ENCODE measurements at places on chromosomes 11 and 22.

DNA sequence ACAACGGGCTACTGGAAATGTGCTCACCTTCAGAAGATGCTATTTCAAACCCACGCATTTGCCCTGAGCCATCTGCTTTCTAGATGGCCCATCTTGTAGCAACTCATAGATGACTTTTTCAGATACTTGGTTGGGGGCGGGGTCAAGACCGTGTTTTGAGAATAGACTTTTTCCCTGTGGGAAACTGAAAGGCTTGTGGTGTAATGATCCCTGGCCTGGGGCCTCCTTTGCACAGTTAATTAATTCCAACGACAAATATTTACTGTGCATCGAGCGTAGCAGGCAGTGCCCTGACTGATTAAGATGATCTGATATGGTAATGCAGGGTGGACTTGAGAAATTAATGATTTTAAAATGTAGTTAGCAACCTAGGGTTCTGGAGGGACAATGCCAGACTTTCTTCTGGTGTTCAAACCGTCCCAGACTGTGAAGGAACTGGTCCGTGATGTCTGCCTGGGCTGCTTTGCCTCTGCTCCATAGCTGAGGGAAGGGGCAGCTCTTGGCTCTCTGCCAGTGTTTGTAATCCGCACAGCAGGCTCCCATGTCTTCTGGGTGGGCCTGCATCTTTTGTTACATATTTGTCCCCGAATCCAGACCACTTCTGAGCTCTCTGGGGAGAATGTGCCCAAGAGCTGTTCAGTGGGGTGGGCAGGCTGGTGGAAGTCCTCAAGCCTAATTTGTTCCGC, 84.8 kb downstream of the ADAMTS15 start:
- peak; percentile 14 for DNase-seq

DNA sequence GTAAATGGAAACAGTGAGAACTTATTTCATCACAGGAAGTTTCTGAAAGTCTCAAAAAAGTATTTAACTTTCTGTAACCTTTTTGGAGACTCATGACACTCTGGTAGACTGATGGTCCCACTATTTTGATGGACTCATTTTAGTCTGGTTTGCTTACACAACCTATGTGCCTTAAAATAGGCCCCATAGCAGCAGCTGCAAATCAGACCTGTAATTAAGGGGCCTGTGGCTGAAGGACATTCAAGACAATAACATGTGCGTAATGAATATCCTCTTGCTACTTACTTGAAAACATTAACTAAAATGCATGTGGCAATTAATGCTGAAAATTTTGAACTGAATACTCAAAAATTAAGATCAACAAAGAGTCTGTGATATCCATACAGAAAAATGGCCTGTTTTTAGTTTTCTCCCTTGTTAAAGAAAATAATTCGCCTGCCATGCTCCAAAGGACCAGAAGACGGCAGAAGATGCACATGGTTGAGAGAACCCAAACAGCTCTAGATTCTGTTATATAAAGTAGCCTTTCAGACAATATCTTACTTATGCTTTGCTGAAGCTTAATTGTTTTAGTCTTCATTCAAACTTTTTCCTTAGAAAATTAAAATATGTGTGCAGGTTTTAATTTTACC, 568.5 kb downstream of the KCNA4 start:
- DNase-seq, result peak; percentile 13

DNA sequence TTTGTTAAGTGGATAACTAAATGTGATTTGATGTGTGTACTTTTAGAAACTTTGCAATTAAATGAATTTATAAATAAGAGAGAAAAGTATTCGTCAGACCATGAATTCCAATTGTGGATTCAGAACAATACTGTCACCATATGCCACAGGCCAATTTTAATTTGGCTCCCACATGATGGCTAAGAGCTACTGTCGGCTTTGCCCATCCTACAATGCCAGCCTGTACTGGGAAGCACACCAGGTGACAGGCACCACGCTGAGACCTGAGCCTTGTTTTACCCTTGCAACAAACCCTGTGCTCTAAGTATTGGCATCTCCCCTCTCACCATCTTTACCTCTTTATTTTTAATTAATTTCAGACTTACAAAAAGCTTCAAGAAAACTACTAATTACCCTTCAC, 14.0 kb downstream of the RAB30 start:
- no peak for DNase-seq

DNA sequence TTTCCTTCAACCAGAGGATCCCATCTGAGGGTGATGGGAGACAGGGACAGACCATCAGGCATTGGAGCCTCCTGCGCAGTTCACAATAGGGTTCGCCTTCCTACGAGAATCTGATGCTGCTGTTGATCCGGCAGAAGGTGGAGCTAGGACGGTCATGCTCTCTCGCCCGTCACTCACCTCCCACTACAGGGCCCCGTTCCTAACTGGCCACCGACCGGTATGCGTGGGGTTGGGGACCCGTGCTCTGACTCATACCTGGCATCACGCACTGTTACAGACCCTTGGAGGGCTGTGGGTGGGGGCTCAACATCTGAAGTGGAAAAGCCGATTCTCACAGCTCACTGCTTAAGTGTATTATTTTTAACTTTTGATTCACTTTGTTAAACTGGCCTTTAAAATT, 402.3 kb downstream of the BRD1 start:
- DNase-seq, result no peak

DNA sequence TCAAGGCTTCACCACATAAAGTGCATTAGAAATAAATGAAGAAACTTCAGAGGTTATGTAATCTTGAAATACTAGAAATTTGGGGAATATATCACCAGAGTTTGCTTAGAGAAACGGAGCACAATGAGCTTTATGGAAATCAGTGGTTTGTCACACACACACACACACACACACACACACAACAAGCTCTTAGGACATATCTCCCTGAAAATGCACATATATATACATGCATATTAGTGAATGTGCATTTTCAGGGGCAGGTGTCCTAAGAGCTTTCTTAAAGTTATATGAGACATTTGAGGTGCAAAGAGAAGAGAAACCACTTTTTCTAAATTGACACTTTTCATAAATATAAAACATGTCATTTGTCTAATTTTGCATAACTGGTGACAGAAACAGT, 93.7 kb upstream of the CARD18 start:
- DNase-seq, result no peak

DNA sequence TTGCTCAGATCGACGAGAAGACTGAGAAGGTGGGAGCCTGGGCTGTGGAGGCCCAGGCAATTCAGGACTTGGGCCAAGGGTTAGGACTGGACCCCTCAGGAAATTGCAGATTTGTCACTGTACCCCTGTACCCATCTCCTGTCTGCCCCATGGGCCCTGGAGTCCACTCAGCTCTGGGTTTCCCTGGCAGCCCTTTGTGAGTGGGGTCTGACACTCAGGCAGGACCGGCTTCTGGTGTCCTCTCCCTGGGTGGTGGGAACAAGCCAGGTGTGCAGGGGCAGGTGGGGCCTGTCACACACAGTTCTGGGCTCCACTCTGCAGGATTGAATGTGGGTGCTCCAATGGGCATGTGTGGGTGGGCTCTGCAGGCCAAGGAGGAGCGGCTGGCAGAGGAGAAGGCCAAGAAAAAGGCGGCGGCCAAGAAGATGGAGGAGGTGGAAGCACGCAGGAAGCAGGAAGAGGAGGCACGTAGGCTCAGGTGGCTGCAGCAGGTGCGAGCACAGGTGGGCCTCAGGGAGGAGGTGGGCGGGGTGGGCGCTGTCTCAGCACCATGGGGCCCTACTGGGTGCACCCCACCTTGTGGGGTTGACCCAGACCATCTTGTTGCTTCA, 21.6 kb downstream of the INCENP start:
- DNase-seq, result no peak

GRCh38 chr22:45317551-45318167, 7.9 kb downstream of the FAM118A start:
- DNase-seq, result peak; percentile 69

GRCh38 chr22:25478528-25478927, 85.9 kb upstream of the GRK3 start:
- DNase-seq, result no peak

- DNase-seq, result no peak
Observed at GRCh38 chr11:59706518-59707285, 6.9 kb downstream of the OR10V1 start.

- no peak for DNase-seq
Observed at GRCh38 chr11:79249295-79249993, 191.4 kb downstream of the TENM4 start.

GRCh38 chr22:41891407-41891806, 23.5 kb downstream of the SHISA8 start:
- no peak for DNase-seq

- peak; percentile 33 for DNase-seq
Observed at GRCh38 chr22:38305471-38306448, 11.5 kb downstream of the CSNK1E start.

DNA sequence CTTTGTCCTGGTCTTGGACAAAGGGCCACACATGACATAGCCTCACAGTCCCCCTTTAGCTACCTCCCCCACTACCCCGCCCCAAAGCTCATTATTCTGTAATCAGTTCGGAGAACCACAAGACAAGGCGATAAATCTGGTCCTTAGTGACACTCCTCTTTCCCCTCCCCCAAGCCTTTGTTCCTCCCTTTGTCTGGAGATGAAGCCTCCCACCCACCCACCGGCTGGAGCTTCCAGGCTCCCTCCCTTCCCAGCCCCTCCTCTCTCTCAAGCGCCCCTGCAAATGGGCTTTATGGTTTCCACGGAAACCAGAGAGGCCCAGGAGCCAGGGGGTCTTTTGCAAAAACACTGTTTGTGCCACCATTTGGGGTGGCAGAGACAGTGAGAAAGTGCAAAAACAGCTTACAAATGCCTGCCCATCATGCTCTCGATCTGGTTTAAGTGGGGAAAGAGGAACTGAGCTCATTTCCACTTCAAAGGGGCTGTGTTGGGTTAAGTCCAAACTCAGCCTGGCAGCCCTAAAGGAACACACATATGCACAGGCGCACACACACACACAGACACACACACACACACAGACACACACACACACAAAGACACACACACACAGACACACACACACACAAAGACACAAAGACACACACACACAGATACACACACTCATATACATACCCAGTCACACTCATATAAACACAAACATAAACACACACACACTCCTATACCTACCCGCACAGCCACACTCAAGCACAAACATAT, 23.5 kb downstream of the APLNR start:
- no peak for DNase-seq

GRCh38 chr11:122764371-122765090, 73.8 kb upstream of the CRTAM start:
- no peak for DNase-seq

GRCh38 chr11:104892723-104893511, 5.3 kb downstream of the CASP12 start:
- DNase-seq, result no peak

DNA sequence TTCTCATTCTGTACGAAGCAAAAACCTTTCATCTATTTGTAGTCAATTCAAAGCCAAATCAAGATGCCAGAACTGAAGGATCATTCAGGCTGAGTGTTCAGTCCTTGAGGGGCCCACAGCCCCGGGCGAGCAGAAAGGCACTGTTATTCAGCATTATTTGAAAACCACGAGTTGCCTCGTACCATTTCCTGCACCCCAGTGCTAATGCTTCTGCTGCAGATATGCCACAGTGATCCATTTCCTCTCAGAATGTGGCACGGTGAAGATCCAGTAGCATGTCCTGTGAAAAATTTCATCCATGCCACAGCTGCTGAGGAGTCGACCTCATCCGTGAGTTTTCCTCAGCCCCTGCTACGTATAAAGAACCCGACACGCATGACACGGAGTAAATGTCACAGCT, 85.4 kb downstream of the OSBP2 start:
- no peak for DNase-seq

DNA sequence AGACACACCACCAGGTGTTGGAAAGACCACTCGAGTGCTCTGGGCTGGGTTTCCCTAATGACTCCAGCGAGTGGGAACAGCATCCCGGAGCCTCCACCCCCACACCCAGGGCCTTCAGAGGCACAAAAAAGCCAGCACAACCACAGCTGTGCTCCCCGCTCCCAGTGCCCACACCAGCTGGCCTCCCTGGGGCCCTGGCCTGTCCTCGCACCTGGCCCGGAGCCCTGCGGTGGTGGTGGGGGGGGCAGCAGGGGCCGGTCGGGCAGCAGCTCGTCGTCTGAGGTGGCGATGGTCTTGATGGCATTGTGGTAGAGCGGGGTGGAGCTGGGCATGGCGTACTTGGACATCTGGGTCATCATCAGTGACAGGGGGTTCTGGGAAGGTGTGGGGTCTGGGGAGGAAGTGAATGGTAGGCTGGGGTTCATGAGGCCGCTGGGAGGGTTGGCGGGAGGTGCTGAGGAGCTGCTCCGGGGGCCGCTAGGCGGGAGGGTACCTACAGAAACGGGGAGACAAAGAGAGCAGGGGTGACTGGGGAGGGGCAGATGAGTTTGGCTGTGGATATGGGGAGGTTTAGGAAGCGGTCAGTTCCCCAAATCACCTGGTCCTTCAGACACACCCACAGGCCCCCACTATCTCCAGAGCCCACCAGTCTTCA, 16.1 kb downstream of the CXCR5 start:
- no peak for DNase-seq

DNA sequence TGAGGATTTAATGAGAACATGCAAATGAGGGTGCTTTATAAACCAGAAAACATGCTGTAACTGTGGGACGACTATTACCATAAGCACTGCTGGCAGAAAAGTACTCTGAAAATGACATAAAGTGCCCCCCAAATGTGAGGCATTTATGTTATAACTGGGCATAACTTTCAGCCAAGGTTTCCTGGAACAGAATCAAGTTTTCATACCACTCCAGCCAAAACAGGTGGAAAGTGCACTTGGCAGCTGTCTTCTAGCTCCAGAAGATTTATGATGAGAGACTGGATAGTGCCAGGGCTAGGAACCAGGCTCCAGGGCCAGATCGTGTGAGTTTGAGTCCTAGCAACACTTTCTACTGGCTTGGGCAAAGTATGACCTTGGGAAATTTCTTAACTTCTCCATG, 339.2 kb downstream of the TENM4 start:
- peak; percentile 64 for DNase-seq

GRCh38 chr11:47569646-47570045, 4.2 kb downstream of the PTPMT1 start:
- no peak for DNase-seq

- DNase-seq, result no peak
Observed at GRCh38 chr11:99584830-99585229, 564.1 kb downstream of the CNTN5 start.

DNA sequence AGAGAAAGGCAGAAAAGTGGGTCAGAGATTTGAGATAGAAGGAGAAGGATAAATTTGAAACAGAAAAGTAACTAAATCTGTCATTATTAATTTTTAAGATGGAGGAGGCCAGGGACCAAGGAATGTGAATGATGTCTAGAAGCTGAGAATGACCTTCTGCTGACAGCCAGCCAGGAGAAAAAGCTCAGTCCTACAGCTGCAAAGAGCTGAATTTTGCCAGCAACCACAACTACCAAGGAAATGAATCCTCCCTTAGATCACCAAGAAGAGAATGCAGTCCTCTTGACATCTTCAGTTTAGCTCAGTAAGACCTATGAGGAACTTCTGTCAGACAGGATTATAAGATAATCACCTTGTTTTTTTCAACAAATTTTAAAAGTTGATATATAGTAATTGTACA, 538.2 kb downstream of the LRRC4C start:
- DNase-seq, result no peak

DNA sequence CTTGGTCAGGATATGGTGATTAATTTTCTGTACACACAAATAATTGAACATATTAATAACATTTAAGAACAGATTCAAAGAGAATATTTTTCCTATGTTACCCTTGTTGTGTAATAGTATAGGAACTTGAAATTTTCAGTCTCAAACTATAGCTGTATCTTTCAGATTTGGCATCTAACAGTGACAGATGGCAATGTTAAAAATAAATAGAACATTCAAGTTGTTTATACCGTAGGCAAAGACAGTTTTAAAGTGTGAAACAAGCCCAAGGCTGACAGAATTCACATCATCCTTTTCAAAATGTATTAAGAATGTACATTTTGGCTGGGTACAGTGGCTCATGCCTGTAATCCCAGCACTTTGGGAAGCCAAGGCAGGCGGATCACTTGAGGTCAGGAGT, 92.6 kb upstream of the TP53AIP1 start:
- DNase-seq, result no peak
